ENCODE measurements at places on chromosomes 11 and 22. TPM values are rescaled to one million over a fixed set of nuclear protein-coding genes. Genes with fewer than 3 reads are reported as not detected.

DNA sequence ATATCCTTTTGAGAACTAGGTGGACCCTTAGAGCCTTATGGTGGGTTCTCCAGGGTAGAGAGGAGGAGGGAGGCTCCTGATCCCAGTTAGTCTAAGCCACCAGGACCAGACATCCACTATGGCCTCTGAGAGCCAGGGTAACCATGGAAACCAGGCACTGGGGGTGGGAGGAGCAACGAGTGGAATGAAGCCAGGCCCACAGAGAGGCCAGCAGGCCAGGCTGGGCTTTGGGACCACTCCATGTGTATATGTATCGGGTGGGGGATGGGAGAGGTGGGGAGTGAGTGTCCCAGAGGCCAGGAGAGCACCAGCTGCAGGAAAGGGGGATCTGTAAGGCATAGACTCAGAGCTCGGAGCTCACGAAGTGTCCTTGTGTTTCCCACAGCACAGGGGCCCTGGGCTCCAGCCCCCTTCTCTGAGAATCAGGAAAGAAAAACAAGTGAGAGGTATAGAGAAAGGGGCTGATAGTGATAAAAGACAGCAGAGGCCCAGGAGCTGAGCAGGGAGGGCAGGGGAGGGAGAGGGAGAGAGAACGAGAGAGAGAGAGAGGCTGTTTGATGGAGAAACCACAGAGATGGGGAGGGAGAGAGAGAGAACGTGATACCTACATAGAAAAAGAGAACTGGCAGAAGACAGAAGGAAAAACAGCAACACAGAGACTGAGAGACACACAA is 15.5 kb upstream of the TSPAN18 start:
- no peak for DNase-seq

DNA sequence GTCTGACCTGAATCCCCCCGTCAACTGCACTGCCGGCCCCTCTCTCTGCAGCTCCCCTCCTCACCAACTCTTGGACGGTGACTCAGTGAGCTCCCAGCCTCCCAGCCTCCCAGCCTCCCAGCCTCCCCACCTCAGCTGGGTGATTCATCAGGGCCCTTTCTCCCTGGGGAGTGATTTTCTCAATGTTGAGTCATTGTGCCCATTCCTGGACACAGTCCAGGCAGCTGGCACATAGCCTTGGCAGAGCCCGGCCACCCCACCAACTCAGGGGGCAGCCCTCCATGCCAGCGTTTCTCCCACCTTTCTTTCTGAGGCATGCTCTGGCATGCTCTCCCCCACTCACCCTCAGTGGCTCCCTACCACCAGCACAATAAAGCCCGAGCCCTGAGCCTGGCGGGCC is 30.7 kb downstream of the PDE2A start:
- DNase-seq: peak; percentile 83

- no peak for DNase-seq
Measured at GRCh38 chr11:75582506-75582894, 20.4 kb downstream of the SERPINH1 start.

DNA sequence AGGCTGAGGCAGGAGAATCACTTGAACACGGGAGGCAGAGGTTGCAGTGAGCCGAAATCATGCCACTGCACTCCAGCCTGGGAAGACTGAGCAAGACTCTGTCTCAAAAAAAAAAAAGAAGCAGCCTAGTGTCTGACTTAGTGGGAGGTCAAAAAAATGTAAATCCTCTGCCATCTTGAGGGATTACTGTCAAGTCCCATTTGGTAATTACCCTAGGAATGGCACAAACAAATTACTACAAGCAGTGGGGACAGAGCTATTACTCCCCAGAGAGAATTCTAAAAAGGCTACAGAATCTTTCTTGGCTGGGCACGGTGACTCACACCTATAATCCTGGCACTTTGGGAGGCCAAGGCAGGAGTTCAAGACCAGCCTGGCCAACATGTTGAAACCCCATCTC is 3.8 kb downstream of the SERPING1 start:
- no peak for DNase-seq

DNA sequence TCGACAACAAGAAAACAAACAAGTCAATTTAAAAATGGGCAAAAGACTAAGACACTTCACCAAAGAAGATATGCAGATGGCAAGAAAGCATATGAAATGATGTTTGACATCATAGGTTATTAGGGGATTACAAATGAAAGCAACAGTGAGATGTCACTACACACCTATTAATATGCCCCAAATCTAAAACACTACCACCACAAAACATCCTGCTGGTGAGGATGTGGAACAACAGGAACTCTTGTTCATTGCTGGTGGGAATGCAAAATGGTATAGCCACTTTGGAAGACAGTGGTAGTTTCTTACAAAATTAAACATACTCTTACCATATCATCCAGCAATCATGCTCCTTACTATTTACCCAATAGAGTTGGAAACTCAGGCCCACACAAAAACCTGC is 29.0 kb downstream of the PRRG4 start:
- DNase-seq: no peak

SAA2 gene
- polyA plus RNA-seq: 0.72 TPM
